ENCODE measurements at places on chromosomes 1 and 21. TPM values are rescaled to one million over a fixed set of nuclear protein-coding genes. Genes with fewer than 3 reads are reported as not detected.

CCDC24 gene
- 8.4 TPM for total RNA-seq

BATF3 gene
- total RNA-seq = 9.0 TPM

CELA2B gene
- total RNA-seq = not detected

FCGR3A gene
- 31.2 TPM for total RNA-seq

ECM1 gene
- total RNA-seq = 18.9 TPM

RSPH1 gene
- not detected for total RNA-seq

NES gene
- 65.3 TPM for total RNA-seq

DPYD gene
- total RNA-seq = 35.7 TPM

GRHL3 gene
- total RNA-seq = not detected

- DNase-seq = no peak
These were observed 1.1 kb upstream of the MARCKSL1 start for GRCh38 chr1:32336963-32337675.

GRCh38 chr1:10736634-10737586 is 59.5 kb downstream of the CASZ1 start:
- DNase-seq = no peak

DNA sequence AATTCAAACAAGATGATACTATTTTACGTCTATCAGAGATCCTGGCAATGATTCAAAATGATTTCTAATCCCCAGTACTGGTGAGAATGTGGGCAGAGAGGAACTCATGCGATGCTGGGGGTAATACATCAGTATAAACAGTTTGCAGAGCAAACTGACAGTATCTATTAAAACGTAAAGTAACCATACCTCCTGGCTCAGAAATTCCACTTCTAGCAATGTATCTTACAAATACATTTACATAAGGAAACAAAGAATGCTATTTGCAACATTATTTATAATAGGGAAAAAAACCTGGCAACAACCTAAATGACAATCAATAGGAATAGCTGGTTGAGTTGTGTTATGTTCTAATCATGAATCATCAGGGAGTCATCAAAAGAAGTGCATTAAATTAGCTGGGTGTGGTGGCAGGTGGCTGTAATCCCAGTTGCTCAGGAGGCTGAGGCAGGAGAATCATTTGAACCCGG is 15.9 kb downstream of the RCAN1 start:
- no peak for DNase-seq

DNA sequence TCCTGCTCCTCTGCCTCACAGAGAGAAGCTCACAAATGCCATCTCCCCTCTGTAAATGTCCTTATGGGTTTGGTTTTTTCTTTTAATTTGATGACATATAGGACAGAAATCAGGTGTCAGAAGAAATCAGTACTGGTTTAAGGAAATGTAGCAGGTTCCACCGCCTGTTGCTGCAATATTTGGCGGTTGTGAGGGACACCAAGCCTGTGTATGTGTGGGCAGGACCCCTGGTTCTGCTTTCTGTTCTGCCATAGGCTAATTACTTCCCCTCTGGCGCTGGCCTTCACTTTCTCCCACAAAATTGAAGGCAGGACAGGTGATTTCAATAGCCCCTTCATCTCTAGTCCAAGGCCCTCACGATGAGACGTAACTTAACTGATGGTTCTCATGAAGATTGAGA is 69.2 kb downstream of the PRDM2 start:
- DNase-seq = no peak

GRCh38 chr1:199264283-199264682 is 625.4 kb downstream of the PTPRC start:
- no peak for DNase-seq

- no peak for DNase-seq
These were observed 102.0 kb upstream of the C8B start for GRCh38 chr1:57067863-57068262.

DNA sequence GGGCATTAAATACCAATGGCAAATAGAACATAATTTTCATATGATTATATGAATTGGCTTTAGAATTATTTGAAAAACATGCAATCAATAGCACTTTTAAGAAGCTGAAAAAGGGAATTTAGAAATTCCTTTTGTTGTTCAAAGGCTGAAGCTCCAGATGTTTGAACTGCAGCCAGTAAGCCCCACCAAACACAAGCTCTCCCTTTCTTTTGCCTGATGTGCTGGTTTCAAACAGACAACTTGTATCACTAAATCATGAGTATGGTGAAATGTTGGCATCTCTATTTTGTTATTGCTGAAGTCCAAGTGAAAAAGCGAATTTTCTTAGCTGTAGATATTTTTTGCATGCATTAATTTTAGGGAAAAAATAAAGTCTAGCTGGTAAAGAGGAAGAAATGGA is 27.5 kb upstream of the NCAM2 start:
- DNase-seq = no peak

DNA sequence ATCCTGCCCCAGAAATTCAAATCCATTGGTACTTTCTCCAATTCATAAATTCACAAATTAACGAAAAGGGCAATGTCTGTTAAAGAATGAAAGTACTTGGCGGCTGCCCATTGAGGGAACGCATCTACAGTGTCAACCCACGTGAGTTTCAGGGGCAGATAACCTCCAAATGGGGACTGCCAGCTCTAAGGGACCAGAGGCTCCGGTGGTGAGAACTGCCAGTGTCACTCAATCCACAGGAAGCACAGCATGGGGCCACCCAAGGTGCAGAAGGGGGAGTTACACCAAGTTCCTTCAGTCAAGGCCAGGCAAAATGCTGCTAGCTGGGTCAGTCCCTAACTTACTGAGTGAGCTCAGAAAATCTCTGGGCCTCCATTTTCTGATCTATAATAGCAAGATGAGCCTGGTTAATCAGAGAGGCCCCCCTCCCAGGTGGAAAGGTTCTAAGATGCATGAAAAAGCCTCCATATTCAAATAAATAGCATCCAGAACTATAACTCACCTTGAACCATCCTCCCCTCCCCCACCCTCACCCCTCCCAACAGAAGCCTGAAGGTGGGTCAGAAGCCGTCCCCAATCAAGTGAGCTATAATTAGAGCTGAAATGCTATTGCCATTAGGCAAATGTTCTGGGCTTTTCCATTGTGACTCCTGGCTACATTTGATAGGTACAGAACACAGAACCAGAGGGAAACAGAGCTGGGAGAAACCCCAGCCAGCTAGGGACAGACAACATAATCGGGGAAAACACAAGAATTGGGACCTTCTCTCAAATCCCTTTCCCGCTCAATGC is 41.7 kb downstream of the LRP8 start:
- DNase-seq = no peak

- DNase-seq = no peak
These were observed at the start of gene PTPN7 for GRCh38 chr1:202160377-202160940. Gene PTPN7 (minus strand): TSS chr1:202160602. CDS start chr1:202159402, 1,200 bp downstream.

DNA sequence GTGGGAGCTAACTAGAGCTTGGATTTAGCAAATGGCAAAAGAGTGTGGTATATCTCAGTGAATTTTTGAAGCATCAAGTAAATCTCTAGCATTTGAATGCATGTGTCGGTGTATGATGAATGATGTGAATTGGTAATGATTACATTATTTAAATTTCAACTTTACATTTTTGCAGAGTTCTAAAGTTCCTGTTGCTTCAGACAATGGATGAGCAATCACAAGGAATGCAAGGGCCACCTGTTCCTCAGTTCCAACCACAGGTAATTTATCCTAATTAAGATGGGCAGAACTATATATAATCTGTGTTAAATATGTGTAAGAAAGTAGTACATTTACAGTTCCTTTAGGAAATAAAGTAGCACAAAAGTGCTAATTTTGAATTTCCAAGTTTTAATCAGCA is 75.6 kb downstream of the NEK7 start:
- no peak for DNase-seq

GRCh38 chr1:206834711-206835110 is 30.7 kb upstream of the IL20 start:
- no peak for DNase-seq

DNA sequence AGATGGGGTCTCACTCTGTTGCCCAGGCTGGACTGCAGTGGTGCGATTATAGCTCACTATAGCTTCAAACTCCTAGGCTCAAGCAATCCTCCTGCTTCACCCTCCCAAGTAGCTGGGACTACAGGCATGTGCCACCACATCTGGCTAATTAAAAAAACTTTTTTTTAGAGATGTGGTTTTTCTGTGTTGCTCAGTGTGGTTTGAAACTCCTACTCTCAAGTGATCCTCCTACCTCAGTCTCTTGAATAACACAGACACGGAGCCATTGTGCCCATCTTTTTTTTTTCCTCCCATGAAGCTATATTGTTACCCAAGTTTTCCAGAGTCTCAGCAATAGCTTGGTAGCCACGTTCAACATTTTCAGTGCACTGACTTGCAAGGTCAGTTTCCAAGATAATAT is 2.7 kb downstream of the GIPC2 start:
- DNase-seq = no peak

DNA sequence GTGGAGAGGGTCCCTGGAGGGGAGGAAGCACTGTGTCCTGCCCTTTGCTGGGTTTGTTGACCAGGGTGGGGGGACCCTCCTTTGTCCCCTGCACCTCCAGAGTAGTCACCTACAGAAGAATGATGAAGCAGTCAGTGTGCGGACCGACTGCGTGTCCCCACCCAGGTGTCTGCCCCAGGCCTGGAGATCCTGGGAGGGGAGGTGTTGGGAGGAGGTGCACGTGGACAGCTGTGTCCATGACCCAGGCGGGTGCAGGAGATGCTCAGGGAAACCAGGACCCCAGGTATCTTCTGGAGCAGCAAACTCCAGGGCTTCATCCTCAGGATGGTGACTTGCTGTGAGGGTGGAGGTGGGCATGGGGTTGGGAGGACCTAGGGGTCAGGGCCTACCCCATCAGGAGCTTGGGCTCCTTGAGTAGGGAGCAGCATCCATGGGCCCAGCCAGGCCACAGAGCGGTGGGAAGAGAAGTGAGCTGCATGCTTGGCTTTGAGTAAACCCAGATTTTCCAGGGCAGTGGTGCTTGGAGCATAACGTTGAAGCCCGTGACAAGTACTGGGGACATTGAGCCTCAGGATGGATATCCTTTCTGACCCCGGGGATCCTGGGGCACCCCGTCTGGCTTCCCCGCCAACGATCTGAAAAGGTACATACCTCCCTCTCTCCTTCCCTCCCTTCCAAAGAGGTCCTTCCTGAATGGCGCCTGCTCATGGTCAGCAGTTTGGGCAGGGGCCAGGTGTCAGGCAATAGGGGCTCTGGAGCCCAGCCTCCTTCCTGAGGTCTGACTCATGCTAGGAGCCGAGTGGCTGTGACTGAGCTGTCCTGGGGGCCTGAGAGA is 13.7 kb downstream of the ACTRT2 start:
- DNase-seq = no peak

DNA sequence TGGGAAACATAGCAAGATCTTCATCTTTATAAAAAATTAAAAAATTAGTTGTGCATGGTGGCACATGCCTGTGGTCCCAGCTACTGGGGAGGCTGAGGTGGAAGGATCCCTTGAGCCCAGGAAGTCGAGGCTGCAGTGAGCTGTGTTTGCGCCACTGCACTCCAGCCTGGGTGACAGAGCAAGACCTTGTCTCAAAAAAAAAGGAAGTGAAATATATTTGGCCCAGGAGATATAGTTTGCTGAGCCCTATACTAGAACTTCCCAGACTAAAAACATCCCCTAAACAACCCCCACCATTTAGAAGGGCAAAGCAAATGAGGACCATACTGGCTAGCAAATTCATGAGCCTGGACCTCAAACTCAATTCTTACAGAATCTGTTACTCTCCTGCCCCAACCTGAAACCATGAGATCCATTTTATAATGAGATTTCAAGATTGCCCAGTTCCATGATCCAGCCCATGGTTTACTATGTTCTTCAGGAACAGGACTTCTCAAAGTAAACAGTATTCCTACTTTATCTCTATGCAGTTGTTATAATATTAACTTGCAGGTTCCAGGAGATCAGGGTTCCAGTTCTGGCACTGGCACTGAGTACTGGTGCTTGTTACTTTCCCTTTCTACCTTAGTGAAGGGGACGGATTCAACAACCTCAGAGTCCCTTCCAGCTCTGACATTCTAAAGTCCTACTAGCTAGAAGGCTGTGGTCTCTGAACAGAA is 48.9 kb upstream of the TADA1 start:
- DNase-seq = no peak
